Stromal cell of bone marrow (primary cell): ENCODE measurements at places on chromosomes 3 and 15.
A peak's percentile ranks its signal among the peaks of the same experiment; 100 is the strongest.

- no peak for DNase-seq
Measured at GRCh38 chr3:133949438-133949837, 53.8 kb upstream of the RAB6B start.

DNA sequence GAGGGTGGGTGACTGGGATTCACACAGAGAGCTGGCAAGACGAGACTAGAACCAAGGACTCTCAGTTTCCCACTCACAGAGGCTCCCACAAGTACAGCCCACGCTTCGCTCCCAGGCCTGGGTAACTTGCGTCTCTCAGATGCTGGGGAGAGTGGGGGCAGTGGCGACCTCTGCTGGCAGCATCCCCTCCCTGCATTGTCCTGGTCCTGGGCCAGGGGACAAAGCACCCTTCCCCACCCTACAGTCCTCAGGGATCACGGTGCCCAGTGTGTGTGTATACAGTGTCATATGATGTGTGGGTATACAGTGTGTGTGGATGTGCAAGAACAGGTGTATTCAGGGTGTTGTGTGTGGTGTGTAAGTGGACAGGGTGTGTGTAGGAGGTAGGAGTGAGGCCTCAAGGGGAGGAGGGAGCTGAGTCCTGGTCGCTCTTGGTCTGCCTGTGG is 12.8 kb downstream of the VILL start:
- no peak for DNase-seq

DNA sequence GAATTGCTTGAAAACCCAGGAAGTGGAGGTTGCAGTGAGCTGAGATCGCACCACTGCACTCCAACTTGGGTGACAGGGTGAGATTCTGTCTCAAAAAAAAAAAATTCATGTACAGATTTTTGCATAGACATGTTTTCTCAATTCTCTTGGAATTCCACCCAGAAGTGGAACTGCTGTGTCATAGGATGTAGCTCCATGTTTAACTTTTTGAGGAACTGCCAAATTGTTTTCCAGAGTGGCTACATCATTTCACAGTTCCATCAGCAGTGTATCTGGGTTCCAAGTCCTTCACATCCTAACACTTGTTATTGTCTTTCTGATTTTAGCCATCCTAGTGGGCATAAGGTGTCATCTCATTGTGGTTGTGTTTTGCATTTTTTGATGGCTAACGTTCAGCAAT is 9.9 kb downstream of the CAPN7 start:
- peak; percentile 29 for DNase-seq

- DNase-seq = peak; percentile 52
Measured at GRCh38 chr3:149120051-149120972, 9.1 kb upstream of the HPS3 start.

DNA sequence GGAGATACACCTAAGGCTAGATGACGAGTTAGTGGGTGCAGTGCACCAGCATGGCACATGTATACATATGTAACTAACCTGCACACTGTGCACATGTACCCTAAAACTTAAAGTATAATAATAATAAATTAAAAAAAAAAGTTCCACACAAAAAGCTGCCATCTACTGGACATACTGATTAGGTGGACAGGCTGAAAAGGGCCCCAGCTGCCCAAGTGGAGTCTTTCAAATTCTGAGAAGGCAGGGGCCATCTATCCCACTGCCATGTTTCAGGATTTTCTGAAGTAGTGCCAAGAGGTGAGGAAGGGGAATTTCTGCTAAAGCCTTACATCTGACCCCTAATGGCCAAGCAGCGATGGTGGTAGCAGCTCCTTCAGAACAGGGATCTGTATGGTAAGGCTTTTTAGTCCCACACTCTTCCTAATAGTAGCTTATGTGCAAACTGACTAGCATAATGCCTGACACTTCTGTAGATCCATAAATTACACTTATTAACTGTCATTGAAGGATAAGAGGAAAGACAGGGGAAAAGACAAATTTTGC is 7.7 kb downstream of the FSTL1 start:
- DNase-seq = no peak

GRCh38 chr15:73991260-73991659 is 835 bp downstream of the STOML1 start:
- DNase-seq = peak; percentile 68

DNA sequence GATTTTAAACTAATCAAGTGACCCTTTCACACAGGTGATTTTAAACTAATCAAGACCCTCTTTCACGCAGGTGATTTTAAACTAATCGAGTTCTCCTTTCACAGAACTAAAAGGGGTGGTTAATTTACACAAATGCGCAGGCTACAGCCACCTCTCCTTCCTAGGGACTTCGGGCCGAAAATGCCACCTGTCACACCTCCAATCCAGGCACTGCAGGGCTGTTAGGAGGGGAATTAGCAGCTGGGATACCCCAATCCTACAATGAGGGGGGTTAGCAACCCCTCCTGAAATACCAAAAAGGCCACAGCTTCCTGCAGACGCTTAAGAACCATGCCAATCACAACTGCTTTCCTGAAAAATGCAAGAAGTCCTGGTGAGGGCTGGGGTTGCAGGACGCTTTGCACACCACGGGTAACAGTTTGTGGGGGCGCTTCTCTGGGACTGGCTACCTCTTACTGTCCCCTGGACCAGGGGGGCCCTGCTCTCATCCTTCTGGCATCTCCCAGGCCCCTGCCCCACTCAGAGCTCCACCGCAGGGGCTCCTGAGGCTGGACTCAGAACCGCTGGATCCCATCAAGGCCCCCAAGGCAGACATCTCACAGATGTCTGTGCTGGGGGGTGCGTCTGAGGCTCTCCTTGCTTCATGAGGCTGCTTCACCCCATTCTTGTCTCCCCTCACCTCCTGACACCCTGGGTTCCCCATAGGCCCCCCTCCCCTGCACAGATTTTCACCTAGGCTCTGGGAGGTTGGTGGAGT is 145.9 kb downstream of the OR4M2 start:
- DNase-seq = no peak

DNA sequence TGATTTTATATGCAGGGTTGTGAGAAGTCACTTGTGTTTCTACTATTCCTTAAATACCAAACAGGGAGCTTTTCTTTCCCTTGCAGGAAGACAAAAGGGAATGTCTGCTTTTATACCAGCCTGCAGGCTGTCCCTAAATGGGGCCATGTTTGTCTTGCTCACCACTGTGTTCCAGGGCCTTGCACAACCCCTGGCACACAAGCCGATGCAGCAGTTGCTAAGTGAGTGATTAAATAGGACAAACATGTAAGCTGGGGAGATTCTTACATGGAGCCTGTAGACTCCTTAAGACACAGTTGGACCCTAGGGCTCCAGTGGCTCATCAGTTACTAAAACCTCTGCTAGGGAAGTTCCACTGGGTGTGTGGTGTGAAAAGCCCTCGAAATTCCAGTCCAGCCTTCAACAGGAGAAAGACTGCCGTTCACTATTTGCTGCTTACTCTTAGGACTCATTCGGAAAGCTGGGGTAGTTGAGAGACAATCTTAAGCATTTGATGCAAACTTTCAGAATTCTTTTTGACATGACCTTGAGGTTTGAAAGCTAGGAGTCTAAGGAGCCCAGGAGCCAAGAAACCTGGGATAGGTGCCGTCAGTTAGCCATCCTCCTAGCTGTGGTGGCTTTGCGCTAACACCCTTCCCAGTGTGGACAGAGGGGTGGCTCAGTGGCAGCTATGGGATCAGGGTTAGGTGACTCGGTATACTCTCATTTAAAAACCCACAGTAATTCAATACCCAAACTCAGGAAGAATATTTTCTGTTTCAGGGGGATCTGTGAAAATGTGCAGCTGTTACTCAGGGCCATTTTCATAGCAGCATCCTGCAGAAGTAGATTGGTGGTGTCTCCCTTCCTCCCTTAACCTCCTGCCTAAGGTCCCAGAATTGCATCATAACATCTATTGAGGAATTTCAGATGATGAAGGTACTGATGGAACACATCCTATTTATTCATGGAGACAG is 39.1 kb downstream of the SYNM start:
- DNase-seq = peak; percentile 60

GRCh38 chr3:178174201-178174915 is 361.9 kb upstream of the KCNMB2 start:
- DNase-seq = no peak

DNA sequence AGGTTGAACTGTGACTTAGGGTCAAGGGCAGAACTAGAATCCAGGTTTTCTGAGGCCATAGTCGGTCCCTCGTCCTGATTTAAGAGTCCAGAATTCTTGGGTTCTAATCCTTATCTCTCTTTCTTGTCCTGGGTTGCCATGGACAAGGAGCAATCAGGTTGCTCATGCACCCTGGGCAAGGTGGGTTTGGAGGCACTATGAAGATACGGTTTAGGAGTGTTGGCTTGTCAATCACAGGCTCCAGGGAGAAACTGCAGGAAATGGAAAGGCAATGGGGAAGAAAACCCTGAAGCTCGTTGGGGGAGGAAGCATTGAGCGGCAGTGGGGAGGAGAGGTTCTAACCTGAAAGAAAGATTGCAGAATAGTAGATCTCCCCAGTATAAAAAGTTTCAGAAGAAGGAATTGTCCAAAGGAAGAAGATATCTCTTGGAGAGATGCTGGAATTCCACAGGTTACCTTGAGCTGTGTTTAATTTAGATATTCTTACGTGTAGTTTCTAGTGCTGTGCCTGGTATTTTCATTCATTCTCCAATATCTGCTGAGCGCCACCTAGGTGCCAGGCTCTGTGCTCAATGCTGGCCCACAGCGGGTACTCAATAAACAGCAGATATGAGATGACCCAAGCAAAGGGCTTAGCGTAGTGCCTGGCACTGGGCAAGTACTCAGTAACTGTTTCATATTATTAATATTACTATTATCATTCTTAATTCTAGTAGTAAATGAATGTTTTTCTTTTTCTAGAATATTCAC is 2.0 kb downstream of the ACAN start:
- DNase-seq = no peak

DNA sequence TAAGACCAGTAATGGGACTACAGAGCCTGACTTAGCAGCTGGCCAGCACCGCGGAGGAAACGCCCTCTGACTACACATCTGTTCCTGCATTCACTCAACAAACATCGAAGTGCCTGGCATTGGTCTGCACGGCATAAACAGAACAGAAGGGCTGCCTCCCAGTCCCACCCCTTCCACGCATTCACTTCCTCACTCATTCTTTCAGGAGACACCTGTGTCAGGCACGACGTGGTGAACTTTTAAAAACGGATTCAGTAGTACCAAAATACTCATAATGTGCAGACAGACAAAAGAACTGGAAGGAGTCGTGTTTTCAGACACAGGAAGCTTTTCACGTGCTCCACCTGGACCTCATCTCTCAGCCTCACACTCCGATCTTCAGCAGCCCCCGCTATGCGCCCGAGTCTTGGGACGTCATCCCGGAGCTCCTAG is 123.3 kb downstream of the XXYLT1 start:
- DNase-seq = no peak

GRCh38 chr3:80035021-80035420 is 267.2 kb upstream of the ROBO1 start:
- DNase-seq = no peak
